NCI-H226 (cell line): ENCODE measurements at places on chromosomes 4 and X.

- peak; percentile 73 for DNase-seq
Measured at GRCh38 chr4:150072906-150073714, 5.1 kb upstream of the DCLK2 start.

DNA sequence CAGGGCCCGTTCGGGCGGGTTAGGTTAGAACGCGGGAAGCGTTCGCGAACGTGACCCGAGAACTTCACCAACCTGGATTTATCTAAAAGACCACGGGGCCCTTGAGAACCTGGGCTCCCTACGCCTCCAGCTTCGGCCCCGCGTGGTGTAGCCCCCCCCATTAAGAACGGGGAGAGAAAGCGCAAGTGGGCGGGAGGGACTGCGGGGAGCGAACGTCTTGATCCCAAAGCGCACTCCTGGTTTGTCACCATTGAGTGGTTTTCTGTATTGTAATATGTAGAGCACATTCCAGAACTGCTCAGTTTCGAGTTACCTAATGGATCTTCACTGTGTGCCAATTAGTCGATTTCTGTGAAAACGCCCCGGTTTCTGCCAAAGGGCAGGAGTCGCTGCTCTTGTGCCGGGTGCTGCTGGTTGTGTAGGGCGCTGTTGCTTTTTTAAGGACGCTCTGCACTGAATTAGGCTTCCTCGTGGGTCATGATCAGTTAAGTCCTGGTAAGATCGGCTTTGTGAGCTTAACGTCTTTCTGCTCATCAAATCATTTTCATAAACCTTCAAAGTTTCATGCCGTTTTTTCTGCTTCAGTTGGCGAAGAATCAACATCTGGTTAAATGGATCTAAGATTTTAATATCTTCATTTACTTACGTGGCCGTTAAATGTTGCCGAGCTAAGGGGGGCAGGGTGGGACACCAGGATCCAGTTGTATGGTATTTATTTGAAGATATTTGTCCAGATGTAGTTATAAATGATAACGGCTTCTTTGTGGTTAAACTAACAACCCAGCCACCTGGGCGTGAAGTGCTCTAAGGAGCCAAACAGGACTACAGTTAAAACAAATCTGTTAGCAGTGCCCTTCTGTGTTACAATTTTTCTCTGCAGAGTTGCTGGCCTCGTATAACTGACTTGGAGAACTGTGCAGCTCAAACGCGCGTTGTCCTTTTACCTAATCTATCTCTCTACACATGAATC is 809 bp downstream of the MND1 start:
- DNase-seq = no peak

- DNase-seq = no peak
Measured at GRCh38 chrX:42934020-42934726, 156.2 kb upstream of the PPP1R2C start.

DNA sequence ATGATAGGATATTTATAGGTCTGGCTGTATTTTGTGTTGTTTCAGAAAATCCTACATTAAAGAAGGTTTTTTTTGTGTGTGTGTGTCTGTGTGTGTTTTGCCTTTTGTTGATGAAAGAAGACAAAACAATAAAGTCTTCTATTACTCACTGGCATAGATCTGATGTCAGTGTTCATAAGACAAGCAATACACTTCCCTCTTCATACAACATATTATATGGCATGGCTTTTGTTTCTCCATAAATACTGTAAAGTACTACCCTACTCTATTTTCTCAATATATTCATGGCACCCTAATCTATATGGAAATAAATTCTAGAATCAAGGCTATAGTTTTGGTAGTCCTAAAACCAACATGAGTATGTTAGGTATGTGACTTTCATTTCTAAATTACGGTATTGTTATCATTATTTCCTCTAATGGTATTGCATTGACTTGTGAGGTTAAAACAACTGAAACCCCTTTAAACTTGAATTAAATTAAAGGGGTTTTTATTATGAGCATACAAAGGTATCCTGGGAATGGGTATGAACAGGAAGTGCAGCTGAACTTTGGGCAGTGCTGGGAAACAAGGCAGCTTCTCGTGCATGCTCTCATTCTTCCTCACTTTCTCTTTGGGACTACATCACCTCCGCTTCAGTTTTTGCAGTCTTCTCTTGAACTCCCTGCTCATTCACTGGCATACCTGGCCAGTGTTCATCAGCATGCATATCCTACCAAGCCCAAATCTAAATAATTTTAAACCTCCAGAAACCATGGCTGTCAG is 70.5 kb upstream of the PRSS48 start:
- DNase-seq = no peak

- DNase-seq = no peak
Measured at GRCh38 chr4:18847249-18847890, 825.8 kb upstream of the LCORL start.

GRCh38 chrX:7574325-7574724 is 268.6 kb upstream of the VCX start:
- no peak for DNase-seq

- no peak for DNase-seq
Measured at GRCh38 chr4:133759428-133759827, 442.2 kb downstream of the PABPC4L start.

DNA sequence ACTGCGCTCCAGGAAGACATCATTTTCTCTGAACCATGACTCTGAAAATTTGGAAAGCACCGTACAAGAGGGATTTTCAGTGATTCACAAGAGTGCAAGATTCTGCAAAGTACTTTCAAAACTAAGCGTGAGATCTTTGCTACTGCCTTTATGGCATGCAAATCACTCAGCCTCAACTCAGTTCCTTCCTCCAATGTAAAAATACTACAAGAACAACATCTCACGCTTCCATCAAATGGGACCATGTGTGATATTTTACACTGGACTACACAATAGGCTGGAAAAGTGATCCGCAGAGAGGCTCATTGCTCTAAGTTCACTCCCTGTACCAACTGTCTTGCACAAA is 674 bp upstream of the IL15 start:
- DNase-seq = no peak

- no peak for DNase-seq
Measured at GRCh38 chr4:17517664-17518063, 2.7 kb downstream of the CLRN2 start.

GRCh38 chr4:111681751-111682150 is 463.5 kb upstream of the FAM241A start:
- no peak for DNase-seq

- peak; percentile 60 for DNase-seq
Measured at GRCh38 chr4:177008071-177008835, 215.5 kb upstream of the VEGFC start.

DNA sequence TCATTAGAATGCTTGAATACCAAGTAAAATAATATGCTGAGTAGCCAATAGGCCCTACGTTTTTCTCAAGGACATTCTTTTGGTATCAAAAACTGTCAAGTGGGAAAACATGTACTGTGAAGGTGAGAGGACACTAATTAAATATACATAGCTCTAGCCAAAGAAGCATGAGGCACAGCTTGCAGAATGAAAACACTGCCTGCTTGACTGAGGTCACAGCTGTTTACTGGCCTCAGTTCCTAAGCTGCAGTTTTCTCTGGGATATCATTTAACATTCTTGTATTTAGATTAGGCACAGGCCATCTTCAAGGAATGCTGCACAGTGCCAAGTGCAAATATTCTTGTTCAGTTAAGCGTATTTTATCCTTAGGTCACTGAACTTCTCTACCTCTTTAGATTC is 78.6 kb downstream of the NAP1L3 start:
- DNase-seq = no peak

DNA sequence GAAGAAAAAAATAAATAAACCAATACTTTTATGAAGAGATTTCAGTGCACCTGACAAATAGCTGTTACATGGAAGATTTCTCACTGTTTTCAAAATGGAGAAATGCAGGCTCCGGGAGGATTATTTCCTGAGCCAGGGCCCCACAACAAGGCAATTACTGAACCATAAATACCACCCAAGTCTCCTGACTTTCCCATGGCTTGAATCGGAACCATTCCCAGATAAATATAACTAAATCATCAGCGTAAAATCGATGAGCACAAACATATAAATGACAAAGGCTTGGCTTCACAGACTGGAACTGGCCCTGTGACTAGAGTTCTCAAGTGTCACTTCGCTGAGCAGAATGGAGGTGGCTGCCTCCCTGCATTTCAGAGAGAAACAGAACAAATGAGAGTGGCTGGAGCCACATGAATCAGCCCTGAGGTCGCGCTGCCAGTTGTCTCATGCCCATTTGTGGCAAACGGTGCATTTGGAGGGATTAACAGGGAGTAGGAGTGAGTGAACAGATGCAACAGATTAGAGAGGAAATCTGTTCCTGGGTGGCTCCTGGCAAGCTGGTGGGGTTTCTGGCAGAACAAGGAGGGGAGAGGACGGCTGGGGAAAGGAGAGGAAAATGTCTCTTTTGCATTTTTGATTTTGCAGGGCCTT is 57.3 kb upstream of the STIM2 start:
- no peak for DNase-seq

DNA sequence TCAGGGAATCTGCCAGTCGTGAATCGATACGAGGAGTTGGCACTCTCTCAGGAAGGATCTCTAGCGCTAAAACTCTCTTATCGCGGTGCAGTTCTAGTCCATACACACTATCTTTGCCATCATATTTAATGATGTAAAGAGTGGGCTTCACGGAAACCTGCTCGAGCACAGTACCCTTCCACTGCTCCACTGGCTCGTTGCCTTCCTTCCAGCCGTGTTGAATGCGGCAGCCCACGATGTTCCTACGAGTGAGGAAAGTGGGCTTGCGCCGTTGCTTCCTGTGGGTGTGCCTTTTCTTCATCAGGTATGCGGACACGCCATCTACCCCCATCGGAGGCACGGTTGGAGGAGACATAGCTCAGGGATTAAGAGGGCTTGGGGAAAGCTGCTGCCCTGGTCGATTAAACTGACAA is 661 bp downstream of the SPIN4 start:
- peak; percentile 40 for DNase-seq

- peak; percentile 11 for DNase-seq
Measured at GRCh38 chrX:19793471-19793870, 93.9 kb downstream of the SH3KBP1 start.

- DNase-seq = no peak
Measured at GRCh38 chrX:86148024-86148511, at the start of gene DACH2. DACH2 (plus strand) TSS chrX:86148451.

DNA sequence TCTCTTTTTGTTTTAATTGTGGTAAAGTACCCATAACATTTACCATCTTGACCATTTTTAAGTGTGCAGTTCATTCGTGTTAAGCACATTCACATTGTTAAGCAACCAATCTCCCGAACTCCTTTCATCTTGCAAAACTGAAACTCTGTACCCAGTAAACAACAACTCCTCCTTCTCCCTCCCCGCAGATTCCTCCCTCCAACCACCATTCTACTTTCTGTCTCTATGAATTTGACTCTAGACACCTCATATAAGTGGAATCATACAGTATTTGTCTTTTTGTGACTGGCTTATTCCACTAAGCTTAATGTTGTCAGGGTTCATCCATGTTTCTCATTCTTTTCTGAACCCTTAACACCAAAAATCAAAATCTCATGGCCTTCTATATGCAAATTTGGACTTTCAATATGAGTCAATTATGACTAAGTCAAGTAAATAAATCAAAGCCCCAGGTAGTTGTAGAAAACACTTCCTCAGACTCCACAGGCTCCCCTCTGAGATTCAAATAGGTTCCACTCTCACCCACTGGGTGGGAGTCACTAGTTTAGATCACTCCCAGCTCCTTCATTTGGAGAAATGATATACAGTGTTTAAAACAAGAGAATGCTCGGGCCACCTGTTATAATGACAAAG is 9.8 kb upstream of the RTL5 start:
- no peak for DNase-seq

DNA sequence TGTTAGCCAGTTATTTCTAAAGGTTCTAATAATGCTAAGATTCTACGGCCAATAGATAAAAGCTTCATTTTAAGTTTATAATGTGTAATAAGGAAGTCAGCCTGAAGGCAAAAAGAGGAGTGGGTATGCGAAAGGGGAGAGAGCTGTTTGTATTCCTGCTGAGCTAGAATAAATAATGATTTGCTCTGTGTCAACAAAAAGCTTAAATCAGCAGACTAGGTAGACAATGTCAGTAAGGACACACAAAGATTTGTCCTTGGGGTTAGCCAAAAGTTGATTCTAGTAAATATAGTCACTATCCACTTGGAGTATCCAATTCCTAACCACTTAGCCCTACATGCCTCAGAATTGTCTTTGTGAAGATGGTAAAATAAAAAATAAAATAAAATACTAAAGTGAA is 90.3 kb upstream of the GRIA3 start:
- DNase-seq = no peak

DNA sequence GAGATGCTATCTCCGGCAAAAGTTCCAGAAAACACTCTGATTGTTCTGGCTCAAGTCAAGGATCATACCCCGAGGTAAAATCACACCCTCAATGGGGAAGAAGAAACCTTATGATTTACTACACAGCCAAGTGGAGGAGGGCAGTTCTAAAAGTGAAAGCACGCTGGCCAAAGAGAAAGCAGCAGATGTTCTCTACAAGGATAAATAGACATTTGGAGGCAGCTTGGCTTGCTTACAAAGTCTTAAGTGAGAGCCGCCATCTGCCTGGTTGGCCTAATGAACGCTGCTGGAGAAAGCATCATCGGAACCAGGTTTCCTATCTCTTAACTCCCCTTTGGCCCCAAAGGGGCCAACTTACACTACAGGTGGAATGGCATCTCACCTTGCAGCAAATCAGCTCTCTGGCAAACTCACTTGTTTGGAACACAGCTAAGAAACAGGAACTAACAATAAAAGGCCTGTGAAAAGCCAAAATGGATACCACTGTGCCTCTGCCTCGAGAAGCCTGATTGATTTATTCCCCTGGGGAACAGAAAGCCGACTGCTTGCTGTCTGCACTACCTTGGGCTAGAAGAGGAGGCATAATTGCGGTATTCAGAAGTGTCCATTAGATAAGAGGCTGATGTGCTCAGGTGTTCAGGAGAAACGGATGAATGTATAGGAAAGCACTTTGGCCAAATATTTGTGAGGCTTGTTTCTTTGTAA is 22.8 kb downstream of the FRAS1 start:
- no peak for DNase-seq
